ENCODE measurements at places on chromosomes 3 and 15.
A peak's percentile ranks its signal among the peaks of the same experiment; 100 is the strongest.

GRCh38 chr3:24986612-24987011 lies 441.5 kb upstream of the RARB start:
- no peak for DNase-seq

GRCh38 chr3:143315766-143316165 lies 196.2 kb downstream of the CHST2 start:
- no peak for DNase-seq

- peak; percentile 39 for DNase-seq
Measured at GRCh38 chr3:143974271-143975238, 2.9 kb downstream of the DIPK2A start.

DNA sequence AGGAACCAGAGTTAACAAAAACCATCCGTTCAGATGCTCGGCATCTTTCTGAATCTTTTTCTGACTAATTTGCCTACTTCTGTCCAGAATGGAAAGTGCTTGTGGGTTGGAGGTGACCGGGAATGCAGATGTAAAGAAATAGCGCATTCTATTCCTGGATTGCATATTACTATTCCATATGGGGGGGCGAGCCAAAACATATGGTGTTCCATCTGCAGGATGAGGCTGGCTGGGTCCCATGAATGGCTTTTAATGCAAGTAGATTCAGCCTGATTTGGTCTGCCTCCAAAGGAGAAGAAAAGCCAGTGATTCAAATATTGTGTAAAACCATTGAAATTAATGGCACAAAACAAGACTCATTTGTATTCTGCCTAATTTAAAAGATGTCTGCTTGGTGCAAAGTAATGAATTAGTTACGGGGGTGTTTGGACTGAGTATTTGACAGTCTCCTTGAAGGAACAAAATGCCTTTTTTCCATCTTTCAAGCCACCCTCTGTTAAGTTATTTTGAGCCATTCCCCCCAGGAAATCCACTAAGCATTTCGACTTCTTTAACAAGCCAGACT lies 99.0 kb downstream of the ST8SIA2 start:
- no peak for DNase-seq

DNA sequence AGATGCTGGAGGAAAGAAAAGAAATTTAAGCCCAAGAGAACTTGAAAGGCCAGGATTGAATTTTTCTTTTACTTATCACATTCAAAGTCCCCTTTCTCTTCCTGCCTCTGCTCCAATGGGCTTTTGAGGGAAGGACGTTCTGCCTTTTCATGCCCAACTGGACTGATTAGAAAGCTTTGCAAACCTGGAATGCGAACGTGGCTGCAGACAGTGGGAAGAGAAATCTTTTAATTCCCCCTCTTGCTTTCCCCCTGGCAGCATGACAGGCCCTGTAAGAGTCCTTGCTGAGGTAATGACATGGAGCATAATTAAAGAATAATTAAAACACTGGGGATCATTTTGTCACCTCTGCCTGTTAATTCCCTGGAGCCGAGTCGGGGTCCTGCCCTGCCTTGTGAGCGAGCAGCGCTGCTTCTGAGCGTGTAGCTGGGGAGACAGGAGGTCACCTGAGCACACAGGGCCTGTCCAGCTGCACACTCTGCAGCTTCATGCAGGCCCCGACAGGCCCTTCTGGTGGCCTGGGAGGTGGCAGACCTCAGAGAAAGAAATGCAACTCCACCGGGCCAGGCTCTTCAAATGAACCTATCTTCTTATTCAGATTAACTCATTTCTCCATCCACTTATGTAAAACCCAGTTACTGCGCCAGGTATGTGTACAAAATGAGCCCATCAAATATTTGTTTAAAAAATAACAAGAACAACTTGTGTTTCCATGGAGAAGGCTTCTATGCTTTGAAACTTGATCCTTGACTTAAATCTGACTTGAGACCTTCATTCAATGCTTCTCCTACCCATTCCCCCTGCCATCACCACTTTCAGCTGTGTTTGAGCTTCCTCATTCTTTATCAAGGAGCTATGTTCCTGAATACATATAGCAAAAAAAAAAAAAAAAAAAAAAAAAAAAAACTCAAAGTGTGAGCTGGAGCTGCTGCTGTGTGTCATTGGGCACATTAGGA lies 628.2 kb upstream of the CFAP20DC start:
- DNase-seq: no peak

DNA sequence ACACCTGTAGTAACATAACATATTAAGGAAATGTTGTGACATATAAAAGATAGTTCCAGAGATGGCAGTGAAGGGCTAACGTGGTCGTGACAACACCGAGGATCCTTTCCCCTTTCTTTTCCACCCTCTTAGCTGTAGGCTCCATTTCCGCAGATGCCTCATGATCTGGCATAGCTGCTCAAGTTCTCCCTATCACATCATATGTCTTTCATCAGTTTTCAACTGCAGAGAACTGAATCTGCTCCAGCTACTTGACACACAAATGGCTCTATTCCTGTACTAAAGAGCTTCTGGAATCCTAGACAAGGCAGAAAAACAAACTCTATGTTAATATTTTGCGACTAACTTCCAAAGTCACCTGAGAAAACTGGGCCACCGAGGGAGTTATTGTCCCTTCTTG lies 275.0 kb upstream of the SLCO3A1 start:
- DNase-seq: no peak

- peak; percentile 78 for DNase-seq
Measured at GRCh38 chr15:65576664-65577063, 34.3 kb downstream of the INTS14 start.

DNA sequence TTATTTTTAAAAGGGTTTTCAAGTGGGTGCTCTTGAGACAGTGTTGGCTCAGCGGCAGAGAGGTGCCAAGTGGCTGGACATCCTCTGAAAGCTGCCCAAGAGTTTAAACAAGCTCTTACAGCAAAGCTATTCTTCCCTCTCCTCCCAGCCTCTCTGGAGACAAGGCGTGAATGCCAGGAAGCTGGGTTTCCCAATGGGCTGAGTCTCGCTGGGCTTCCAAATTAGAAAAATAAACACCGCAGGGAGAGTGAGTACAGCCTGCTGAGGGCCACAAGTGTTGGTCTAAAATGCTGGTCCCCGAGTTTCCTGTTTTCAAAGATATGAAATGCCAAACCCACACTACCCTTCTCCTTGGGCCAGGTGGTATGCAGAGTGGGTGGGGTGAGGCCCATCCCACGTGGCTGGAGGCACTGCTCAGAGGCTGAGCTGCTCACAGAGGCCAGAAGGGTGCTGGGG lies 36.4 kb downstream of the ZDHHC3 start:
- no peak for DNase-seq

DNA sequence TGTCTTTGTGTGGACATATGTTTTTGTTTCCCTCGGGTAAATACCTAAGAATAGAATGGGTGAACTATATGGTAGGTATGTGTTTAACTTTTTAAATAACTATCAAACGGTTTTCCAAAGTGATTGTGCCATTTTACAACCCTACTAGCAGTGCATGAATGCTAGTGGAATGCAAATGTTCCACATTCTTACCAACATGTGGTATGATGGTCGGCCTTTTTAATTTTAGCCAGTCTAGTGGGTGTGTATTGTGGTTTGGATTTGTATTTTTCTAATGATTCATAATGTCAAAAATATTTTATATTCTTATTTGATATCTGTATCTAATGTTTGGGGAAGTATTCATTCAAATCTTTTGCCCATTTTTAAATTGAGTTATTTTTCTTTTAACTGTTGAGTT lies 68.2 kb upstream of the SMAD3 start:
- peak; percentile 85 for DNase-seq

DNA sequence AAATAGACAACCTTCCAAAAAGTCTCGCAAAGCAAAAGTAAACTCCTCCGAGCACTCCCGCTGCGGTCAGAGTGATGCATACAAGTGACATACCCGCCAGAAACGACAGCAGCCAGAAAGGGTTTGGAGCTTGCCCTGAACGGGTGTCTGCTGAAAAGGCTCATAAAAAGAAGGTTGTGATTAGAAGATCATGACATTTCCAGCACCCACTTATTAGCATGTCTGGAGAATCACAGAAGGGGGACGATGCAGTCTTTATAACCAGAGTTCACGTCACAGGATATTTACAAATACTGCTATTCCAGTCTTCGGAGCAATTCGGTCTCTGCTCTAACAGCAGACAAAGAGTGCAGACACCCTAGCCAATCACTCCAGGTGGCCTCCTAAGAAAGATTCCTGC lies 59.1 kb upstream of the FRMD4B start:
- DNase-seq: peak; percentile 17

DNA sequence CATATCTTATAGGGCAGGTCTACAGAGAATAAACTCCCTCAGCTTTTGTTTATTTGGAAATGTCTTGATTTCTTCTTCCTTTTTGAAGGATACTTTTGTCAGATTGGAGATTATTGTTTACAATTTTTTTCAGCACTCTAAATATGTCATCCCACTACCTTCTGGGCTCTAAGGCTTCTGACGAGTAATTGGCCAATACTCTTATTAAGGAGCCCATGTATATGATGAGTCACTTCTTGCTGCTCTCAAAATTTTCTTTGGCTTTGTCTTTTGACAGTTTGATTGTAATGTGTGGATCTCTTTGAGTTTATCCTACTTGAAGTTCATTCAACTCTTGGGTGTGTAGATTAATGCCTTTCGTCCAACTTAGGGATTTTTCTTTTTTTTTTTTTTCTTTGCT lies 28.9 kb upstream of the CD200R1L start:
- DNase-seq: no peak

- no peak for DNase-seq
Measured at GRCh38 chr3:42403737-42404136, 6.7 kb downstream of the LYZL4 start.

DNA sequence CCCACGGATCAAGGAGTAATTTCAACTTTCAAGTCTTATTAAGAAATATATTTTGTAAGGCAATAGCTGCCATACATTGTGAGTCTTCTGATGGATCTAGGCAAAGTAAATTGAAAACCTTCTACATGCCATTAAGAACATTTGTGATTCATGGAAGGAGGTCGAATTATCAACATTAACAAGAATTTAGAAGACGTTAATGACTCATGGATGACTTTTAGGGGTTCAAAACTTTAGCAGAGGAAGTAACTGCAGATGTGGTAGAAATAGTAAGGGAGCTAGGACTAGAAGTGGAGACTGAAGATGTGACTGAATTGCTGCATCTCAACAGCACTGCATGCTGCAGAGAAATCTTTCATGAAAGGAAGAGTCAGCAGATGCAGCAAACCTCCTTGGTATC lies 48.1 kb upstream of the DCUN1D1 start:
- DNase-seq: peak; percentile 12

DNA sequence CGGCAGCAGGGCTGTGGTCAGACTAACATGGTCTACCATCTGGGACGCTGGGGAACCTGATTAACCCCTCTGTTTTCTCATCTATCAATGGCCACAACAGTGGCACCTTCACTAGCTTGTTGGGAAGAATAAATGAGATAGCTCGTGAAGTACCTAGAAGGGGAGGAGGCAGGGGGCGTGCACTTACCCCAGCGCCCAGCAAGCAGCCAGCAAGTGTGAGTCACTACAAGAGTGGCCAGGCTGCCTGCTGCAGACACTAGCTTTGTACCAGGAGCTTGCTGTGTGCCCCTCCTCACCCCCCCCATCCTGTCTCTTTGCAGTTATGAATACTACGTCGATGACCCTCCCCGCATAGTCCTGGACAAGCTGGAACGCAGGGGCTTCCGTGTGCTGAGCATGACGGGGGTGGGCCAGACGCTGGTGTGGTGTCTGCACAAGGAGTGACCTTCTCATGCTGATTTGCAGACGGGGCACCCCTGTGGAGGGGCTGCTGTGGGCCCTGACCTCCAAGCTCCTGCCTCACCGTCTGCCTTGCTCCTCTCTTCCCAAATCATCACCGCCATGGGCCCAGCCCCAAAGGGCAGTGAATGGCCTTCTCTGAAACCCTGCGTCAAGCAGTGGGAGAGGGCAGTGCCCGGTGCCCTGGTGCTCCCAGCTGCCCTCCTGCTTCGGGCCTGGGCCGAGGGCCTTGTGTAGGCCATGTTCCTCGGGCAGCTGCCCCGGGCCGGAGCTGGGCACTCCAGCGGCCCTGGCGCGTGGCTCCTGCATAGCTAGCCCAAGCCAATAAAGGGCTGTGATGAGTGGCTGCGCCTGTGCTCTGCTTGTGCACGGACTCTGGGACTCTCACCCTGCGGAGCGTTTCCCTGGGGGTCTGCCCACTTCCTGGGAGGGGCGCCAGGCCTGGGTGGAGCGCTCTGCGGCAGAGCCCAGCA lies 2.6 kb upstream of the C15orf62 start:
- DNase-seq: no peak
